ENCODE measurements at places on chromosomes 12 and 14.

DNA sequence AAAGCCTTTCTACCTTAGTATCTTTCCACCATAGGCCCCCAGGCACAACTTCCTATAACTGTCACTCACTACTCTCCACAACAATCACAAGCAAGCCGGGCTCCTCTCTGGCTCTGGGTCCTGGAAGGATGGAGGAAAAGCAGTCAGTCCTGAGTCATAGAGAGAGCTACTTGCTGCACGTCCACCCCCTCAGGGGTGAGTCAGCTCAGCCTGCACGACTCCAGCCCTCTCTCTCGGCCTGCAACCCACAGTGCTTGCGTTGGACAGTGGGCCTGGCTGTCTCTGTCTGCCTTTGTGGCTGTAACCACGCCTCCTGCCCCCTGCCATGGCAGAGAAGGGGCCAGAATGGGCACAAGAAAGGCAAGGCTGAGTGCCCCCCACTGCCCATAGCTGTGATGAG lies 154.1 kb upstream of the FKBP4 start:
- DNase-seq: no peak

- no peak for DNase-seq
These were observed 110.1 kb upstream of the DIO3 start for GRCh38 chr14:101451166-101451565.

DNA sequence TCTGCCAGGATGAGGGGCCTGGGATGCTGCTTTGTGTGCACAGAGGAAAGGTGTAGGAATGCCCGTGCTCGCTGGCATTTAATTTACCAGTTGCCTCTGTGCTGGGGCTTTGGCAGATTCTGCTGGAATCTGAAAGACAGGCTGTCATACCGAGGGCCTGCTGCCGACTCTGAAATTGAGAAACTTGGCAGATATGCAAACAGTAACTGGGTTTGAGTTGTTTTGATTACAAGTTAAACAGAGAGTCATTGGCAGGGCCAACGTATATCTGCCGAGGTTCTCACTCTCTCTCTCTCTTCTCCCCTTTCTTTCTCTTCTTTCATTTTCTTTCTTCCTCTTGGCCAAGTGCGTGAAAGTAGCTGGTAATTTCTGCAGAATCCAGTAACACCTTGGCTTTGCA lies 618.7 kb downstream of the VRK1 start:
- no peak for DNase-seq

DNA sequence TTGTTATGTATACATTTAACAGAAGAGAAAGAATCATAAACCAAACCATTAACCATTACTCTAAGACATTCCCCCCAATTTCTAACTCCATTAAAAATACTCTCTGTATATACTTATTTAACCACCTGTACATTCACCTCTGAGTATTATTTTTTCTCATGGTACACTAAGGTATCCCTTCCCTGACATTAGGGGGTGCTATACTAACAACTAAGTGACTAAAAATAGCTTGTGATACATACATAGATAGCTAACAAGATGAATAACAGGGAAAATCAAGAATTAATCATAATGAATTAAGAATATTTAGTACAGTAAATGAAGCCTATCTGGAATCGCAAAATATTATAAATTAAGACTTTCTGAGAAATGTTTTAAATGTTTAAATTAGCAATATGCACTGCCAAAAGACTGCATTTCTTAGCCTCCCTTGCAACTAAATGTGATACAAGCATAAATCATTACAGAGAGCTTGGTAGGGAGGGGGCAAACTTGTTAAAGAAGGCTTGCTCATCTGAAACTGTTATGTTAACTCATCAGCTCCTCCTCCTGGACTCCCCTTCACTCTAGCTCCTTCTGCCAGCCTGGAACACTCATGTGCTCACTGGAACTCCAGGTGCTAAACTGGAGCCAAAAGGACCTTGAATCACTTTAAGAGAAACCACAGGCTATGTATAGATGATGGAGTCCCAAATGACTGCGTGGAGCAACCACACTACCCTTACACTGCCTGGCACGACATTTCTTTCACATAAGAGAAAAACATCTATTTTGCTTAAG lies 14.9 kb downstream of the C2CD5 start:
- no peak for DNase-seq

GRCh38 chr14:56594428-56594827 lies 14.8 kb downstream of the TMEM260 start:
- no peak for DNase-seq

DNA sequence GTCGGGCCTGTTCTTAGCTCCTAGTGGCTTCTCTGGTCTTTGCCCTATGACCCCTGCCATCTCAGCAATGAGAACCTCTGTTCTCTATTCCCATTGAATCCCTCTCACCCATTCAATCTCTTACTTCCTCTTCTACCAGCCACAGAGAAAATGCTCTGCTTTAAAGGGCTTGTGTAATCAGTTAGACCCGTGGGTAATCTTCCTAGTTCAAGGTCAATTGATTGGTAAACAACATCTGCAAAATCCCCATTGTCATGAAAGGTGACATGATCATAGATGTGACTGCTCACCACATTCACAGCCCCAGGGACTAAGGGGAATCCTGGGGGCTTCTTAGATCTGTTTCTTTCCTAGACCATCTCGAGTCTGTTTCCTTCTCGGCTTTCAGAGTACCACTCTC lies 7.2 kb upstream of the CCDC197 start:
- DNase-seq: no peak

DNA sequence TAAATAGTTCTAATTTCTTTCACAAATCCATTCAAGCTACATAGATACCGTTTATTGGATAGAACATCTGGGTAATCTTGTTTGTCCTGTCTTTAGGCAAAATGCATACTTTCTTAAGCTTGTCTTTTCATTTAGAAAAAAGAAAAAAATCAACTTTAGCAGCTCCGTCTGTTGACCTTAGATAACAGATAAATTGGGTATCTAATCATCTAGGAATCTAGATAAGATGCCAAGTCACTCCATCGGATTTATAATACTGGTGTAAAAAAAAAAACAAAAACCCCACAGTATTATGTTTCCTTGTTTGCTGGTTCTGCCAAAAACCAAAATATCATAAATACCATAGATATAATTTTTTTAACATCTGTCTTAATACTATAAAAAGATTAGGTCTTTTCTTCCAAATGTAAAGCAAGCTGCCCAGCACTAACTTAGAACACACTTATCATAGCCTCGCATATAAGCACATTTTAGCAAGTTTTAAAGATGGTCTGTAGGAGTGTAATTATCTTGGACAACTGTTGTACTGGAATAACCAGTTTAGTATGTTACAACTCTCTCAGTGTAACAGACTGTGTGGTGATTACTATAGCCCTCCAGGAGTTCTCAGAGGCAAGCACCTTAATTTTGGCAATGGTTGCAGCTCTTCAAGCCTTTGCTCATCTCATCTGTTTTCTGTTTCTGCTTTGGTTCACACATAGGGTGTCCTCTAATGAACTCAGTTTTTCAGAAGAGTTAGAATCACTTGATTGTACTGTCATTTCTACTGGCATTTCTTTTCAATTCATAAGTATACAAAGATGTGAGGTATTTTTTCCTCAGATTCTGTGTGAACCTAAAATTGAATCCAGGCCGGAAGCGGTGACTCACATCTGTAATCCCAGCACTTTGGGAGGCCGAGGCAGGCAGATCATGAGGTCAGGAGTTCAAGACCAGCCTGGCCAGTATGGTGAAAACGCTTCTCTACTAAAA lies 83.1 kb downstream of the ANO6 start:
- DNase-seq: no peak

DNA sequence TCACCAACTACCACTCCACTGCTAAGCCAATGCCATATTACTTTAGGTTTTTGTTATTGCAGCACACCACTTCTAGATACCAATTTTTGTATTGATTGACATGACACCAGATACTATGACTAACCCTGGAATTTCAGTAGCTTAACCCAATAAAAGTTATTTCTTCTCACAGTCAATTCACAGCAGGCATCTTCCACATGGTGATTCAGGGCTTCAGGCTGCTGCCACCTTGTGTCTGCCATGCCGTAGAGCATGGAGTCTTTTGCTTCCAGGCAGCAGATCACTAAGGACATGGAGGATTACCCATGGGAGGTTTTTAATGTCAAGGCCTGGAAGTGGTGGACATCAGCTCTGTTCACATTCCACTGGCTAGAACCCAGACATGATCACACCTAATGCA lies 56.4 kb upstream of the LTA4H start:
- no peak for DNase-seq

DNA sequence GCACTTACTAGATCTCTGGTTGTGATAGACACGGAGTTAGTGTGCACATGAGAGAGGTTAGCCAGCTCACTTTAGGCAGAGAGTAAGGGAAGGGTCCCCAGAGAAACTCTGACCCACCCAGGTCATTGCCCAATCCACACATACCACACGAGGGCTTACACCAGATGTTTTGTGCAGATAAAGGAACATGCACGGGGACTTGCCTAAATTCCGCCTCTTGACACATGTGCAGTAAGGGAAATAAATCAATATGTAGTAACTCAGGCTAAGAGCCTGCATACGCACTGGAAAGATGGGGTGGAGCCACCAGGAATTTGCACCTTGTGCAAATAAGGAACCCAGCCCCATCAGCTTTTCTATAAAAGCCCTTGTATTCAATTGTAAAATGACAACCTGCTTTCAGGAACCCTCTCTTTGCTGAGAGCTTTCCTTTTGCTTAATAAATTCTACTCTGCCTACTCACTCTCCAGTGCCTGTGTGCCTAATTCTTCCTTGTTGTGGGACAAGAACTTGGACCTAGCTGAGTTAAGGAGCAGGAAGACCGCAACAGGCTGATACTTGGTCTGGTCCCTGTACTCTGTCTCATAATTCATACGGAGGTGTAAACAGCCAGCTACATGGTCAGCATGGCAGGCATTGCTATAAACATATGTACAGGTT lies 120.2 kb downstream of the EMP1 start:
- DNase-seq: no peak

DNA sequence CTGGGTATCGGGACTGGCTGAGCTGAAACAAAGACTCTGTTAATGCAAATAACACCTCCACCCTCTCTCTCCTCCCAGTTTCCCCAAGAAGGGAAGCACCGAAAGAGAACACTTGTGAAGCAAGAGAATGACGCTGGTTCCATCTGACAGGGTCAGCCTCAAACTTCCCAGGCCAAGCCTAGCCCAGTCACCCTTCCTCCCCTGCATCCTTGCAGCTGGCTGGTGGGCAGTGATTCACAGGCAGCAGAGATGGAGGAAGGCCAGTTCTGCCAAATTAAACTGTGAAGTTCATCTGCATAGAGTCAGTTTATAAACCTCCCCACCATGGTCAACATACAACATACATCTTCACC lies 2.8 kb downstream of the LRRC74A start:
- no peak for DNase-seq

- DNase-seq: no peak
These were observed 8.6 kb downstream of the NAB2 start for GRCh38 chr12:57097554-57097835.

DNA sequence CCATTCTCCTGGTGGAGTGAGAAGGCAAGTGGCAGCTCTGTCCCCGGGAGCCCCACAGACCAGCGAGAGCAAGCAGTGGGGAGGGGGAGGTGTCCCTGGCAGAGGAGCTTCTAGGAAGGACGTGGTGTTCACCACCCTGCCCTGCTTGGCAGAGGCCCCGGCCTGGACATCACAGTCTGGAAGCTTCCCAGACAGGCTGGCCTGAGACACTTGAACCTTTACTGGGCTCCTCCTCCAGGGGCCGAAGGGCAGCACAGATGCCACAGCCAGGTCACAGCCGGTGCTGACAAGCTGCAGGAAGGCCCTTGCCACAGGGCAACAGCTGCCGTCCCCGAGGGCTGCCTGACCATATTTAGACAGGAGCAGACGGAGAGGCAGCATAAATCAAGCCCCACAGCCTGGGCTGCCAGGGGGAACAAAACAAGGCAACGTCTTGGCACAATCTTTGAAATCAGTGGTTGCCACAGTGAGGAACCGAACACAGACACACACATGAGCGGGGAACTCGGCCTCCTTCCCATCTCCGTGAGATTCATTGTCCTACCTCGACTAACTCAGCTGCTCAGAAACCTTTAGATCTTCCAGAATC lies 28.5 kb downstream of the PRIMA1 start:
- peak; percentile 57 for DNase-seq

DNA sequence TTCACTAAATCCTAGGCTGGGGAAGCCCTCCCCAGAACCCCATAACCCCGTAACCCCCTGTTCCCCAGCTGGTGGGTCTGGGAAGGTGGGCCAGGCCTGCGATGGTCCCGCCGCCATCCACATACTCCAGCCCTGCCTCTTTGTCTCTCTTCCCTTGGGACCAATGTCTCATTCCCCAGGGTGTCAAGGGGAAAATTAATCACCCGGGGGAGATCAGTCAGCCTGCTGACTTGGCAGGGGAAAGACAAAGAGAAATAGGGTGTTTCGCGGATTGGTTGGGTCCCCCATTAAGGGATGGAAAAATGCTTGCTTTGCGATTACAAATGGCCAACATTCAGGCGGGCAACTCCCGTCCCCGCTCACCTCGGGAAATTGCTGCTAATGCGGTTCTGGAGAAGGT lies 60.6 kb upstream of the LHX5 start:
- no peak for DNase-seq

DNA sequence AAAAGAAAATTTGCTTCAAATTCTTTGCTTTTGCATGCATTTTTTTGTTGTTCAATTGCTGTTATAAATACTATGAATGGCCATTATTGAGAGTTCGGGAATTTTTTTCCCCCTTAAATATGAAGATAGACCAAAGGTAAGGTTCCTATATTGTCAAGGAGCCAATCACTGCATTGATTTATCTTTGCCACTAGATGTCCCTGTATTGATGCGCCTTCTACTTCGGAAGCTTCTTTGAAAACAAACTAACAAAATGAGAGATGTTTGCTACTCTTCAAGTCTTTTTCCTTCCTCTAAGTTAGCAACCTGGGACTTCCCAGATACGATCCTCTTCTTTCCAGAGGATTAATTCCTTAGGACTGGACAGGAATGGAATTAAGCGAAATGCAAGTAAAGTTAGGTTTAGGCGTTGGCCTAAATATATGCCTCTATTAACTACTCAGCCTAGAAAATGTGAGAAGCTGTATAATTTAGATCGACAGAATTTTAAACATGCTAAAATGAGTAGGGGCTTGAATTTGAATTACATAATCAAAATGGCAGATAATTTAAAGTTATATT lies 318.1 kb downstream of the AEBP2 start:
- DNase-seq: no peak

DNA sequence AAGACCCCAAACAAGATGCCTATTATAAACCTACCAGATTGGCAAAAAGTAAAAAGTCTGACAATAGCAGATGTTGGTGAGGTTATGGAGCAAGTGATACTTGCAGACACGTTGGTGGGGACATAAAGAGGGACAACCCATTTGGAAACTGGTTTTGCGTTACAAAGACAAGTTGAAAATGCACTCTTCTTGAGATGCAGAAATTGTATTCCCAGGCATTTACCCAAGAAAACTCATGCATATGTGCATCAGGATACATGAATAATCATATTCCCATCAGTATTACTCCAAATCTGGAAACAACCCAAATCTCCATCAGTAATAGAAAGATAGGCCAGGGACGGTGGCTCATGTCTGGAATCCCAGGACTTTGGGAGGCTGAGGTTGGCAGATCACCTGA lies 12.8 kb upstream of the GOLGA5 start:
- DNase-seq: no peak

DNA sequence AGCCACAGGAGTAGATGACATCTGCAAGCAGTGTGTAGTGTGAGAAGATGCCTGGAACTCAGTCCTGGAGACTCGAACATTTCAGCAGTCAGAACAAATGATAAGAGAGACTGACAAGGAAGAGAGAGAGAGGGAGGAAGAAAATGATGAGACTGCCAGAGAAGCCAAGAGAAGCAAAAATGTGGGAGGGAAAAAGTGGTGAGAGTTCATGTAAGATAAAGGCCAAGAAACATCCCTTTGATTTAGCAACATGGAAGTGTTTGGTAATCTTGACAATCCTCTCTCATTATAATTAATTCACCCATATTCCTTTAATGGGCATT lies 42.6 kb downstream of the LIMA1 start:
- no peak for DNase-seq

GRCh38 chr12:25976289-25976688 lies 17.8 kb downstream of the RASSF8 start:
- no peak for DNase-seq

All from NCI-H2171 (cell line).